ENCODE measurements at places on chromosomes 13 and 19.

DNA sequence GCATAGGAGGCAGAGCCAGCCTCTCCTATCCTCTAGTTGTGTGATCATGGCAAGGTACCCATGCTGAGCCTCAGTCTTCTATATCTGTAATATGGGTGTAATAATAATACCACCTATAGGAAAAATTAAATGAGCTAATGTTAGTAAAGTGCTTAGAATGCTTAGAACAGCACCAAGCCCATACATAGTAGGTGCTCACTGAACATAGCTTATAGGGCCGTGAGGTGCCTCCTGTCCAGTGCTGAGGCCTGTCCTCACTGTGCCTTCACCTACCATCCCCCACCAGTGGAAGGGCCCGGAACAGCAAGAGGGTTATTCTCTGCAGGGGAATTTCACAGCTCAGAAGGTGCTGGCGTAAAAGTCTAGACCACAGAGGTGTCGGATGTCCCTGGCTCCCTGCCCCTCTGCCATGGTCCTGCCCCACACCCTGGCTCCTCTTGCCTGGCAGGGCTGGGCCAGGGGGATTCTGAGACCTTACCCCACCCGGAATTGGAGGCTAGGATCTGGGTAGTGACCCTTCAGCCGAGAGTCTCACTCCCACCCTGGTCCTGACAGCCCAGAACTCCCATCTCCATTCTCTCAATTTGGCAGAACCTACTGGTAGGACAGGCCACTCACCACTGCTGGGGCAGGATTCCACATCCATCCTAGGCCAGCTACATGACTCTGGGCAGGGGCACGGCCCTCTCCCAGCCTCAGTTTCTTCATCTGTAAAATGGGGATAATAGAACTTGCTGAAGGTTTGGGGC lies 2.2 kb upstream of the SCN1B start:
- DNase-seq, result no peak

GRCh38 chr13:43963726-43964125 lies 84.0 kb downstream of the LACC1 start:
- DNase-seq, result no peak

DNA sequence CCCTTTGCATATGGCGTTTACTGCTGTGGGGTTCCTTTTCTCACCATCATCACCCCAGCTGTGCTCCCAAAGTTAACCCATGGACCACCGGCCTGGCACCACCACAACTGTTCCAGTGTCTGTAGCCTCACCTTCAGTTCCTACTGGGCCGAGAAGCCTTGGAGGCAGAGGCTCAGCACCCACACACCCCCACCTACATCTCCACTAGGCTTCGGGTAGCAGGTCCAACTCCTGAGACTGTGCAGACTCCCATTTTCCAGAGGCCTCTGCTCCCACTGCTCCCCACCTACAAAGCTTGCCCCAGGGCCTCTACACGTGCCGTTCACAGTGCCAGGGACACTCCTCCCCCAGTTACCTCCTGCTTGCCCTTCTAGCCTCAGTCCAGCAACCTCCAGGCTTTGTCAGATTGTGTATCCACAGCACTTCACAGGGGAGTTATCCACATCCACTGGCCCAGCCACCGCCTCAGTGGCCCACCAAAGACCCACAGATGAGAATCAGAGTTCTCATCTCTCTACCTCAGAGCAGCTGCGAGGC lies 14.1 kb downstream of the SLC27A5 start:
- DNase-seq, result no peak

DNA sequence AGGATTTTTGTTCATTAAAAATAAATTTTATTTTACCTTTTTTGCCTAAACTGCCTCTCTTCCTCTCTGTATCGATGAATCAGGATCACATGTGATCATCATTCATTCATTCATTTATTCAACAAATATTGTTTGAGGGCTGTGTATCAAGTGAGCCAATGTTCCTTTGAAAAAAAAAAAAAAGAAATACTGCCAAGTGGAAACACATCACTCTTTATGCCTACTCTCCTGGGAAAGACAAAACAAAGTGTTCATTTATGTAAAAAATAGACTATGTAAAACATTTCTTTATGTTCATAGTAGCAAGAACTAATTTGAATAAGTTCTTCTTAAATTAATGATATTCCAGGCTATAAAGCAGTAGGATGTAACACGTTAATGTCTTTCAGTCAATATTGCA lies 233.1 kb downstream of the POSTN start:
- no peak for DNase-seq

GRCh38 chr19:17549085-17549740 lies 6.2 kb upstream of the COLGALT1 start:
- DNase-seq, result no peak

DNA sequence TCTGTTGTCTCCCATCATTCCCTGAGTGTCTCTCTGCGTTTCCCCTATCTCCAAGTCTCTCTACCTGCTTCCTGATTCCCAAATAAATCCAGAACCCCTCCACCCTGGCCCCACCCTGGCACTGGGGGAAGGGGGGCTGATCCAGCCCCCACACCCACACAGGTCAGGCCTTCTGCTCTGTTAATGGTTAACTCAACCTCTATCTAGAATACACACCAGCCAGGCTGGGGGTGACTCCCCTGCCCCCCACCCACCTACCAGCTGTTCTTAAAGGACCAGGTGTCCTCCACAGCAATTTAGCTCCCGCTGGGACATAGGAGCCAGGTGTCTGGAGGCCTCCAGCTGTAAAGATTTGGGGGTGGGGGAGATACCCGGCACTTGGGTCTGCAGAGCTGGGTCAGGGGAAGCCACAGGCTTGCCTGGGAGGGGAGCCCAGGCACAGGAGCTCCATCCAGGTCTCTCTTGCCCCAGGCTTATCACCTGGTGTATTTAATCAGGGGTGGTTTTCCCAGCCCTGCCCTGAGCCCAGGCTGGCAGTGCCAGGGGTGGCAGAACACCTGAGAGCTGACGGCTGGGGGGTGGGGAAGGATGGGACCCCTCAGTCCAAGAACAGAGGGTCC lies 3.9 kb downstream of the IRF2BP1 start:
- DNase-seq, result no peak

- DNase-seq, result peak; percentile 57
Observed at GRCh38 chr13:106534639-106535551, 567 bp downstream of the EFNB2 start.

DNA sequence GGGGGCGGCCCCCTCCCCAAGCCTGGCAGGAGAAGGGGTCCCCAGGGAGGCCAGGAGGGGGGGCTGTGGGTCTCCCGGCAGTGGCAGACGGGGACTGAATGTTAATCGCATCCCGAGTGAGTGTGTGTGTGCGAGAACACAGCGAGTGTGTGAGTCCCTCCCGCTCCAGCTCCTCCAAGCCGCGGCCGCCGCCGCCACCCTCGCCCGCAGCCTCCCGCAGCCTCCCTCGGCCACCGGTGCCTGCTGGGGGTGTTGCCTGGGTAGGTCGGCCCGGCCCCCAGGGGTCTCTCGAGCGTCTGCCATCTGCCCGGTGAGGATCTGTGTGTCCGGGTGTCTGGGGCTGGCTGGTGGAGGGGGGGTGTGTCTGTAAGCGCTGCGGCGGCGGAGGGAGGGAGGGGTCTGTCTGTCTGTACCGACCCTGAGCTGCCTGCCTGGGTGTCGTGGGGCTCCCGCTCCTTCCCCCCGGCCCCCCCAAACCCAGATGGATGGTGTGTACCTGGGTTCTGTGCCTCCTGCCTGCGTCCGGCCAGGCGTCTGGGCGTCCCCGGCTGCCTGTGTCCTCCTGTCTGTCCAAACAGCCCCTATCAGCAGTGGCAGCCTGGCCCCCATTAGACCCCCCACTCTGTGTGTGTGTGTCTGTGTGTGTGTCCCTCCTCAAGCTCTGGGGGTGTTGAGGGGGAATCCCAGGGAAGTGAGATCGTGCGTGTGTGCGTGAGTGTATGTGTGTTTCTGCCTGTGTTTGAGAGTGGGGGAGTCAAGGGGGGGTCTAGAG lies at the start of gene GRIN2D:
Gene GRIN2D (plus strand): TSS at position 110 of the 772 bp plus-strand sequence. CDS start 4,725 bp downstream, outside the sequence.
- DNase-seq, result no peak

- DNase-seq, result no peak
Observed at GRCh38 chr13:74966275-74966674, 515.7 kb downstream of the TBC1D4 start.

DNA sequence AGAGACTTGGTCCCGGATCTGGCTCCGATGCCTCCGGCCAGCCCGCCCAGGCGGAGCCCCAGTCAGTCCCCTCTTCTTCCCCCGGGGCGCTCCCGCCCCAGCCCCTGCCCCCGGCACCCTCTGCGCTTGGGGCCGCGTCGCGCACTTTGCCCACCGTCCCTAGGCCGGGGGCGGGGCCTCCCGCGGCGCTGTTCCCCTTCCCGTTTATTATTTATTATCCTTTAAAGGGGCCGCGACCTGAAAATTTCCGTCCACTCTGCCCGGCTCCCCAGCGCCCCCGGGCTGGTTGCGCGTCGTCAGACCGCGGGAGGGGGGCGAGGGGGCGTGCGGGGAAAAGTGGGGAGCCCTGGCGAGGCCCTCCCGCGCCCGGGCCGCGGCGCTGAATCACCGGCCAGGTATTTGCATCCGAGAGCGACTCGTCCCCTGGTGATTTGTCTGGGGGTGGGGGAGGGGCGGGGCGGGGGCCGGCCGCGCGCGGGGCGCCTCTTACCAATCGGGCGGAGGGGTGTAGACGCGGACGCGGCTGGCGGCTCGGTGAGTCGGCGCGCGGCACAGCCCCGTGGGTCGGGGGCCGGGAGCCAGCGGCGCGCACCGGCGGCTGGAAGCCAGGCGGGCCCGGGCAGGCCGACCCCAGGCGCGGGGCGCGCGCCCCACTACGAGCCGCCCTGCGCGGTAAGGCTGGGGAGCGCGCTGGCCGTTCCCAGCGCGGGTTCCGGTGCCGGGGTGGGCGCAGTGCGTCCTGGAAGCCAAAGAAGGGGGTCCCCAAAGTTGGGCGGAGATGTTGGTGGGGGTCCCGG lies at the start of gene ARID3A:
Gene ARID3A (plus strand): TSS at position 510 of the 797 bp plus-strand sequence. CDS start 3,494 bp downstream, outside the sequence.
- peak; percentile 95 for DNase-seq

DNA sequence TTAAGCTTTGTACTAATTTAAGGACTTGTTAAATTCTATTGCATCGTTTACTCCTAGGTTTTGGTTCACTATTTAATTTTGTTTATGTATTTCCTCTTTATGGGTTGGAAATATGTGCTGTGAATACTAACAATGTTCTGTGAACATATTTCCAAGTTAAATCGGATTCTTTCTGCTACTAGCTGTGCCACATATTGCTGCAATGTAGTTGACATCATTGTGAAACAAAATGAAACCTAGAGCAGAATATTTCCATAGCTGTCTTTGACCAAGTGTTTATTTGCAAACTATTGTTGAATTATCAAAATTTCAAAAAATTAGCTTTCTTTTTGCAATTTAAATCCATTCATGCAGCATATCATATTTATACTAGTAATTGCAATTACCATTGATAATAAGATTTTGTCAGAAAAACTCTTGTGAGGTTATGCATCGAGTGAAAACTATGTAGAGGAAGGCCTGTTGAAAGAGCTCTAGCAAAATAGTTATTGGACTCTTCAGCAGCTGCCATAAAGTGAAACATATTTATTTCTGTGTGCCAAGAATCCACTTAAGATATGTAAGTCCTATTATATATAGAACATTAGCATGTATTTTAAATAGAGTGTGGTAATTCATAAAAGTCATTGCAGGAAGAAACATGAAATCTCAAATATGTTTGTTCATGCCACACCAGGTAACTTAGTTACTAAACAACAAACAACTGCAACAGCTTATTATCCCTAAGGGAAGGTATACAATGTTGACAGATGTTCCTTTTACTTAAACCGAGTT lies 575.1 kb downstream of the SLITRK6 start:
- DNase-seq, result no peak

- DNase-seq, result no peak
Observed at GRCh38 chr19:20453425-20453935, 112.1 kb downstream of the ZNF737 start.

GRCh38 chr19:13430790-13431582 lies 75.3 kb downstream of the CACNA1A start:
- DNase-seq, result peak; percentile 54

- no peak for DNase-seq
Observed at GRCh38 chr13:111372651-111373425, 52.4 kb downstream of the TEX29 start.

DNA sequence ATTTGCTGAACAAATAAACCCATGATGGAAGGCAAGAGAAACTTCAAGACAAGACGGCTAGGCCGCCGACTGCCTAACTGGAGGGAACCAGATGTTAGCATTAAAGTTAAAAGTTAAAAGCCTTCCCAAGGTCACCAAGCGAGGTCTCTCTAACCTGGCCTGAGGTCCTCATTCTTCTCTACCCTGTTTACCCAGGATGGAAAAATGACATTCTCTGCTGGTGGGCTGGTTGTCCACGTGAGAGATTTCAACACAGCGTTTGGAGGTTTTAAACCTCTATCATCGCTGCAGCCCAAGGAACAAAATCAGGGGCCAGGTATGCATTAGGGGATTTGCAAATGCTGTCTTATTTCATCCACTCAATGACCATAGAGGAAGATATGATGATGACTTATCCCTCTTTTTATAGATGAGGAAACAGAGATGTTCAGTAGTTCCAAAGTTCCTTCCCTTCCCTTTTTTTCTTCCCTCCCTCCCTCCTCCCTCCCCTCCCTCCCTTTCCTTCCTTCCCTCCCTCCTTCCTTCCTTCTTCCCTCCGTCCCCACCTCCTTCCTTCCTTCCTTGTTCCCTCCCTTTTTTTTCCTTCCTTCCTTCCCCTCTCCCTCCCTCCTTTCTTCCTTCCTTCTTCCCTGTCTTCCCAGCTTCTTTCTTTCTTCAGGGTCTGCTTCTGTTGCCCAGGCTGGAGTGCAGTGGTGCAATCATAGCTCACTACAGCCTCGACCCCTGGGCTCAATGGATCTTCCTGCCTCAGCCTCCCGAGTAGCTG lies 79.7 kb downstream of the INSR start:
- DNase-seq, result no peak

DNA sequence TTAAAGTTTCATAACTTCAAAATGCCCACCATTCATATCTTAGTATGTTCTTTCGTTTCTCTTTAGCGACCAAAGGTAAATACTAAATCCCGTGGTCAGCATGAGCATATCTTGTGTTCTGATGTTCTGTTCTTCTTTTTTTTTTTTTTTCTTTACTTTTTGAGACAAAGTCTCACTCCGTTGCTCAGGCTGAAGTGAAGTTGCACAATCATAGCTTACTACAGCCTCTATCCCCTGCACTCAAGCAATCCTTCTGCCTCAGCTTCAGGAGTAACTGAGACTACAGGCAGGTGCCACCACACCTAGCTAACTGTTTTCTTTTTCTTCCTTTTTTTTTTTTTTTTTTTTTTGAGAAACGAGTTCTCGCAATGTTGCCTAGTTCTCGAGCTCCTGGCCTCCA lies 60.9 kb upstream of the ATP12A start:
- DNase-seq, result no peak

DNA sequence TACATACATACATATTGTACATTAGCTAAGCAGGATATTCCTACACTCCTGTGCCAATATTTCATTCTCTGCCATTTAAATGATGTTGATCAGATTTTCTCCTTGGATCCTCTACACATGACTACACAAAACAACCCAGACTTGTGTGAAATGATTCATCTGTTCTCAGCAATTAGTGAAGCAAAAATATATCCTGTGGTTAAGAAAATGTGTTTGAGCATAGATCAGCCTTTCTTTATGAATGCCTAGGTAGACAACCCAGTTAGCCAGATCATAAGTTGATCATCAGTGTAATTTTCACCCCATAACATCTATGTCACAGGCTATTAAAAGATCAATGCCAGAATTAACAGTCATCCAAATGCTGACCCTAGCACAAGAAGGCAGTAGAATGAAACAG lies 275.2 kb upstream of the EDNRB start:
- DNase-seq, result no peak

- no peak for DNase-seq
Observed at GRCh38 chr19:54206831-54207177, 6.1 kb downstream of the RPS9 start.

- no peak for DNase-seq
Observed at GRCh38 chr19:21603431-21604231, 98.2 kb downstream of the ZNF429 start.

Measured in GM13977 (cell line).